Effector memory CD4-positive, alpha-beta T cell (primary cell): ENCODE measurements at places on chromosomes 5 and 9.

DNA sequence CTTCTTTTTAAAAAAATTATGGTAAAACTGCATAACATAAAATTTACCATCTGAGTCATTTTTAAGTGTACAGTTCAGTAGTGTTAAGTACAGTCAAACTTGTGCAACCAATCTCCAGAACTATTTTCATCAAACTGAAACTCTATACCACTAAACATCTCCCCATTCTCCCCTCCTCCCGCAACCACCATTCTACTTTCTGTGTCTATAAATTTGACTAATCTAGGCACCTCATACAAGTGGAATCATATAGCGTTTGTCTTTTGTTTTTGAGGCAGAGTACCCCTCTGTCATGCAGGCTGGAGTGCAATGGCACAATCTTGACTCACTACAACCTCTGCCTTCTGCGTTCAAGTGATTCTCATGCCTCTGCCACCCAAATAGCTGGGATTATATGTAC lies 24.0 kb upstream of the EBF1 start:
- DNase-seq: no peak

GRCh38 chr5:120919017-120919416 lies 454.9 kb downstream of the PRR16 start:
- no peak for DNase-seq

GRCh38 chr9:109843641-109844040 lies 63.6 kb downstream of the PALM2AKAP2 start:
- DNase-seq: no peak

- no peak for DNase-seq
Observed at GRCh38 chr5:142590451-142591231, 95.2 kb downstream of the FGF1 start.

GRCh38 chr5:138334867-138335447 lies 3.1 kb upstream of the FAM53C start:
- DNase-seq: no peak
